Esophagus mucosa (tissue), 1 donor: ENCODE measurements at places on chromosomes 11 and 22. TPM values are rescaled to one million over a fixed set of nuclear protein-coding genes. Genes with fewer than 3 reads are reported as not detected.

- ATAC-seq: no peak
Observed at GRCh38 chr22:39221999-39222686, 22.6 kb downstream of the PDGFB start.

The C1QTNF5 gene
- 2.0 TPM for total RNA-seq

DNA sequence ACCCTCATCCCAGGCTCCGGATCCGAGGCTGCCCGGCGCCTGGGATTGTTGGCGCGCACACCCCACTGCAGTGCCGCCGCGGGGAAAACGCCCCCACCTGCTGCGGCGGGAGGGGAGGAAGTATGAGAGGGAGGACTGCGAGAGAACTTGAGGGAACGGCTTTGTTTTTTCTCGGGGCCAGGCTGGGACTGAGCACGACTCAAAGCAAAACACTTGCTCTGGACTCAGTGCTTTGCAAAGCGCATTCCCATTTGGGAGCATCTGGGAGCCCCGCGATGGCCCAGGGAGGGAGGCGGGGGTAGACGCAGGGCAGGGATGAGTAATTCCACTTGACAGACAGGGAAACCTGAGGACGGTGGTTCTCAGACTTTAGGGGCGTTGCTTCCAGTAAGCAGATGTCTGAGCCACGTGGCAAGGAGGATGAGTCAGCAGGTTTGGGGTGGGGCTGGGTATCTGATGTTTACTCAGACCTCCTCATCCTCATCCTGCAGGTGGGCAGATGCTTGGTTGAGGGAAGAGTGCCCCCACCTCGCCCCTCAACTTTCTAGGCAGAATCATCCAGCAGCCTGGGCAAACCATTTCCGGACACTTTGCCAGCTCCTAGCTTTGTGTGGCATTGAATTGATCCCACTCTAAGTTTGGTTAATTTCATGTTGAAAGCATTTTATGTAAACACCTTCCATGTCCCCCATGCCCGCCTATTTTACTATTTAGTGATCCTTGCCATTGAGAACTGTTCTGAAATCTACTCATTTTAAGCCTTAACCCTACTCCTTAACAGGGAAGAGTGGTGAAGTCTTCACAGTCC lies 1.5 kb downstream of the MIAT start:
- peak; percentile 81 for ATAC-seq

The MMP27 gene
- total RNA-seq: not detected

GRCh38 chr11:130817330-130817944 lies 98.8 kb downstream of the SNX19 start:
- ATAC-seq: no peak

GRCh38 chr11:10407055-10407454 lies 48.0 kb upstream of the AMPD3 start:
- peak; percentile 94 for ATAC-seq

The CALCA gene
- total RNA-seq: not detected

The PACSIN3 gene
- 55.3 TPM for total RNA-seq

DNA sequence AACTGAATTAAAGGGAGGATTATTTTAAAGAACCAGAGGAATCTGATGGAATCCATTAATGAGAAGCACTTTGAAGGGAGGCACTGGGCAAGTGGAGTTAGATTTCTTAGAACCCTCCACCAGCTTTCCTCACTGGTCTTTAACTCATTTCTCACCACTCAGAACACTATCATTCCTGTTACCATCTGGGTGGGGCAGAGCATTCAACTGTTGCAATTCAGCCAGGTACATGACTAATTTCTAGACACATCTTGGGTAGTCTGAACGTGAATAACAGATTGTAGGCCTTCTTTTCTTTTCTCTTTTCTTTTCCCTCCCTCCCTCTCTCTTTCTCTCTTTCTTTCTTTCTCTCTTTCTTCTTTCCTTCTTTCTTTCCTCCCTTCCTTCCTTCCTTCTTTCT lies 15.5 kb upstream of the MMP1 start:
- ATAC-seq: peak; percentile 65

DNA sequence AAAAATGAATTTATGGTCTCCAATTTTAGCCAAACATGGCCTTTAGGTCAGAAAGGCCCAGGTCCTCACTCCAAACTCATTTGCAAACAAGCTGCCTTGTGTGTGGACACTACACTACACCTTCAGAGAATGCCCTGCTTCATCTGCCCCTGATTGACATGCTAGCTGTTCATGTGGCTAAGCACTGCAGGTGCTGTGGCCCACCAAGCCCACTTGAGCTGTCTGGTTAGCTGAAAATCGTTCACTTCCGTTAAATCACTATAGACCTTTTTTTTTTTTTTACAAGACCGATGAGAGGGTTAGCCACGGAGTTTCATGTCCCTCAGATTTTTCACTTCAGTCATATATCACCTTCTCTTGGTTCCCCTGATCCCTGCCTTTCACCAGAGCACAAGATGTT lies 39.3 kb downstream of the NF2 start:
- ATAC-seq: no peak

DNA sequence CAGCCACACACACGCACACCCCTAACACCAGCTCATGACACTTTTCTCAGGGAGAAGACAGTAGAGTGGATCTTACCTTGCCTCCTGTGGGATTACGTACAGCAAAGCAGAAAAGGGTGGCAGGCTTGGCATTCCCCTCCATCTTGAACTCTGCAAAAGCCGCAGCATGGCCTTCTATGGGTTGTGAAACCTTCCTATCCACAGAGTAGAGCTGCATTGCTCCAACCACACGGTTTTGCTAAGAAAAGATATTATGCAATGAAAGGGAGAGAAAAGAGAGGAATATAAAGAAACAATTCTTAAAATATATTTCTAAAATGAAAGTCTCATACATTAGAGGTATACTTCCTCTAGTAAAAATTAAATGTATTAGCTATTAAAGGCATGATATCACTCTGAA lies 48.8 kb downstream of the CLTCL1 start:
- ATAC-seq: no peak

DNA sequence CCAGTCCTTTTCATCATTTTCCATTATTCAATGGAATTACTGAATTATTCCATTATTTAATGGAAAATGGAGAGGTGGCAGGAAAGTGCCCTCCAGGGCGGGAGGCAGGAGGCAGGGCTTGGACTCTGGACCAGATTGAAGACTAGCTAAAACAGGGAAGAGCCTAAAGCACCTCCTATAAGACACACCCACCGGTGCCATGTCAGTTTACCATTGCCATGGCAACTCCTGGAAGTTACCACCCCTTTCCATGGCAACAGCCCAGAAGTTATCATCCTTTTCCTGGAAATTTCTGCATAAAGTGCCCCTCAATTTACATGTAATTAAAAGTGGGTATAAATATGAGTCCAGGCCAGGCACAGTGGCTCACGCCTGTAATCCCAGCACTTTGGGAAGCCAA lies 443.7 kb downstream of the TBC1D22A start:
- no peak for ATAC-seq

The ZNF70 gene
- total RNA-seq: 1.4 TPM

DNA sequence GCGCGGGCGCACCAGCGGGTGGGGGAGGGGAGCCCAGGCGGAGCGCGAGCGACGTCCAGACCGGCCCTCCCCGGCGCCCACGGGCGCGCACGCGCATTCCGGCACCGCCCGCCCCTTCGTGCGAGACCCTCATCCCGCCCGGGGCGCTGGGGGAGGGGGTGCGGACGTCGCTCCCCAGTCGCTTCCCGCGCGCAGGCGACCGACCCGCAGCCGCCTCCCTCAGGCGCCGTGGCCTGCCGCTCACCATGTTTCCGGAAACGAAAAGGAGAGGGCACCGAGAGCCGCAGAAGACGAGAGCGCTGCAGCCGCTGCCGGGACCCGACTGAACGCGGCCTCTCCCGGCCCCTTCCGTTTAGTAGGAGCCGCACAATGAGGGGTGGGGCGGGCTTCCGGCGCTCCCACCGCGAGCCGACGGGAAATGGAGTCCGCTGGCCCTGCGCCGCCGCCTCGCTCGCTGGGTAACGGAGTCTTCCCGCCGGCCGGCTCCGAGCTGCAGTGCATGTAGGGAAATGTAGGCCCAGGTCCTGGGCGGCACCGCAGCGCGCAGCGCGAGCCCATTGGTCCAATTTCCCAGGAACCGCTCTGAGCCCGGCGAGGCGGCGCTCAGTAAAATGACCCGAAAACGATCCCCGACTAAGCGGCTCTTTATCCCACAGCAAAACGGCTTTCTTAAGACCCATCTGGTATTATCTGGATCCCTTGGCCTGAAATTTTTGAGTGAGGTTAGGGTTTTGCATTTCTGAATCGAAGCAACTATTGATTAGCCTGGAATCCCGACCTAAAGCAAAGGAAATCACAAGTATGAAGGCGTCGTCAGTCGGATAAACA lies at the start of gene CFL1:
Gene CFL1 (minus strand): TSS at position 328 of the 828 bp plus-strand sequence. CDS start 81 bp downstream, at position 247.
- peak; percentile 76 for ATAC-seq

DNA sequence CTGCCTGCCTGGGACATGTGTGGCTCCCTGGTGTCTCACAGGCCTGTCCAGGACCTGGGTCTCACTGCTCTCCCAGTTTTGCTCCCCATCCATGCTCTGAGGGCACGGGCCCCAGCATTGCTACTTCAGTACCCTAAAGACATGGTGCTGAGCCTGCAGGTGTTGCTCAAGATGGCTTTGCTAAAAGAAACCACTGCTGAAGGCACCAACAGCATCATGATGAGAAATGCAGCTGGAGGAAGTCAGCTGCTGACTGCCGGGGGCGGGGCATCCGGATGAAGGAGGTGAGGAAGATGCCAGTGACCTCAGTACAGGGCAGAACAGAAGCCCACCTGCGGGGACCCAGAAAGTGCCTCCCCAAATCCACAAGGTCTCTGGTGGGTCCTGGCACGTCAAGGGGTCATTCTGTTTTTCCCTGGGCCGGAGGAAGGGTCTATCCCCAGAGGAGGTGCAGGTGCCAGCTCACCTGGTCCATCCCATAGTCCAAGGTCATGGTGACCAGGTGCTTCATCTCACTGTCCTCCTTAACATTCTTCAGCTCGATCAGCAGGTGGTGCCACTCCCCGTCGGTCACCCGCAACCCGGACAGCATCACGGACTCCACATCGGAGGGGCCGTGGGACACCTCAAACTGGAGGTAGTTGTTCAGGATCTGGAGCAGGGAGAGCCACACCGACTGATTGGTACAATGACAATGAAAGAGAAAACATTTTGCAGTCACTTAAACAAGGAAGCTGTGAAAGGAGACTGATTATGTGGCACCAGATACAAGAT lies 63.9 kb downstream of the TRMU start:
- no peak for ATAC-seq

GRCh38 chr22:19984201-19984753 lies 32.3 kb downstream of the ARVCF start:
- ATAC-seq: peak; percentile 78

The RASD2 gene
- total RNA-seq: 0.28 TPM

The NF2 gene
- total RNA-seq: 32.3 TPM

The FAM227A gene
- total RNA-seq: 0.72 TPM

DNA sequence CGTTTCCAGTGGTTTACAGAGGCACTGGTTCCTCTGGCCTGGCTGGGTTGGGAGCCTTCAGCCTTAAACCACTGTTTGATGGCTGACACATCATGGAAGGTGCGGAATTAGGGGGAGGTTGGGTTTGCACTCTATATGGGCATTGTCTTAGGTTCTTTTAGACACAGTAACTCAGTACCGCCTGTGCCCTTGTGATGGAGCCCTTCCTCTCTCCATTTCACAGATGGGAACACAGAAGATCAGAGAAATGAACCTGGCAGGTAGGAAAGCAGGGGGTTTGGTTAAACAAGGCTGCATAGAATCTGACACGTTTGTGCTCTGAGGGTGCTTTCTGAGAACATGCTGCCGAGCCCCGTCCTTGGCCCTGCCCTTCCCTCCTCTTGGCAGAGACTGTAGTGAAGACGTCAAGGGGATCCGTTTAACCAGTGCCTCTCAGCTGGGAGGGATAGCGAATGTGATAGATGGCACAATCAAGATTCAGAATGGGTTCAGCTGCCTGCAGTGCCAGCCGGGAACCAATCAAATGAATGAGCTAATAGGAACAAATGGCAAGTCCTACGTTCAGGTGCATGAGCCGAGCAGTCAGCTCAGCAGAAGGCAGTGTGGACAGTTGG lies 228.6 kb downstream of the TBC1D22A start:
- no peak for ATAC-seq

The MS4A15 gene
- total RNA-seq: not detected

DNA sequence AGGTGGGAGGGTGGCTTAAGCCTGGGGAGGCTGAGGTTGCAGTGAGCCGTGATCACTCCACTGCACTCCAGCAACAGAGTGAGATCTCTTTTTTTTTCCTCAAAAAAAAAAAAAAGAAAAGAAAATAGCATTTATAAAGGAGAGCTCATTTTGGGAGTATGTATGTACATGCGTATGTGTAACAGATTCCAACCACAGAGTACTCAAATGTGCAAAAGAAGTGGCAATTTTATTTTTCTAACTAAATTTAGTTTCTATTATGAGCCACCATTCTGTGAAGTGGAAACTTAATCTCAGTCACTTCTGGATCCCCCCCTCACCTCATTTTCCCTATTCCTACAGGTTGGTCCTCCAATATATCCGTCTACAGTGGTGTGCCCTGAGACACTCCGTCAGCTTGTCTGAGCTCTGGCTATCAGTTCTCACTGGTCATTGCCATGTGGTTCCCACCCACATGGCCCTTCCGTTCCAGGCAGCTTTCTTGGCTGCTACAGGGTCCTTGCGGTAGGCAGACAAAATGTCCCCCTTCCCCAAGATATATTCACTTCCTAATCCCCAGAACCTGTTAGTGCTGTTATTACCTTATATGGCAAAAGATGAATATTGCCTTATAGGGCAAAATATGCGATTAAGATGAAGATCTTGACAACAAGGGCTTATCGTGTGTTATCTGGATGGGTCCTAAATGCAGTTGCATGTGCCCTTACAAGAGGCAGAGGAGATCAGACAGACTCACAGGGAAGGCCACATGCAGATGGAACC lies 35.8 kb upstream of the TSKU start:
- ATAC-seq: no peak

DNA sequence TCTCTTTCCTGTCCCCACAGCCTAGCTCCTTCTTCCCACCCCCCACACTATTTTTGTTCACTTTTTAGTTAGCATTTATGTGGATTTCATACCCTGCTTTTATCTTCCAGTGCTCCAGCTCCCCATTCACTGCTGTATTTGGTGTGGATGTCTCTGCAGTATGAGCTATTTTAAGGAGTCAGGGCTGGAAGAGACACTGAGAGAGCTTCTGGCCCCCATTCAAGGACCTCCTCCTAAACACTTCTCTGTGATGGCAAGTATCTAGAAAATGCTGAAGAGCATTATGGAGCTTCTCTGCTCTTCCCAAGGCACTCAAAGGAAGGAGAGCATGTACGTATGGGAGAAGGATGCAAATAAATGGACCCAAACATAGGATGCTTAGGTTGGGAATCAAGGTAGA lies 79.5 kb downstream of the RAB30 start:
- no peak for ATAC-seq

- ATAC-seq: no peak
Observed at GRCh38 chr11:90722552-90723190, 499.8 kb upstream of the CHORDC1 start.

DNA sequence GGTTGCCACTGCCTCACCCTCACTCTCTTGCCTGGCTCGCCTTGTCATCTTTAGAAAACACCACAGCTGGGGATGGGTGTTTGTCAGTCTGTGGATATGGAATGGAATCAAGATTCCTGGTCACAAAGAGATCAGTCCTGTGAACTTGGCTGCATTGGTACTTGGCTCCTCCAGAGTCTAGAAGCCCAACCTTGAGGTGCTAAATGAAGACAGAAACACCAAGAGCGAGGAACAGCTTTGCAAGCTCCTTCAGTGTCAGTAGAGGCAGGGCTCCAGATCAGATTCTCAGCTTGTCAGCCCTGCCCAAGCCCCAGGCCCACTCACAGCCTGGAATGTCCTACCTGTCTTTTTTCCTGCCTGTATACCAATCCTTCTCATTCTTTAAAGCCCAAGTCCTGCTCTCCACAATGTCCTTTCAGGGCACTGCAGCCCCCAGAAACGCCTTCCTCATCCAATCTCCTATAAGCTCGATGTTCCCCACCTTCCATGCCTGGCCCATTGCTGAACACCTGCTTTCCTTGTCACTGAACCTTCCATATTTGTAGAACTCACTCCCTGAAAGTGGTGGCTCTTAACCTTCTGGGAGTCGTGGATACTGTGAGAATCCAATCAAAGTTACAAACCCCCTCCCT lies 188.9 kb downstream of the BCR start:
- no peak for ATAC-seq
